HFFc6 (cell line): ENCODE measurements at places on chromosomes 13 and 19. TPM values are rescaled to one million over a fixed set of nuclear protein-coding genes. Genes with fewer than 3 reads are reported as not detected.
A peak's percentile ranks its signal among the peaks of the same experiment; 100 is the strongest.

Gene SIGLECL1
- total RNA-seq = not detected in 3 replicates

- H3K36me3 ChIP-seq = no peaks in the 10 kb centered on the region
- no peak for DNase-seq
- H3K27ac ChIP-seq = no peak overlapping the region
These were observed 935 bp downstream of the CRB3 start for GRCh38 chr19:6465006-6465405.

DNA sequence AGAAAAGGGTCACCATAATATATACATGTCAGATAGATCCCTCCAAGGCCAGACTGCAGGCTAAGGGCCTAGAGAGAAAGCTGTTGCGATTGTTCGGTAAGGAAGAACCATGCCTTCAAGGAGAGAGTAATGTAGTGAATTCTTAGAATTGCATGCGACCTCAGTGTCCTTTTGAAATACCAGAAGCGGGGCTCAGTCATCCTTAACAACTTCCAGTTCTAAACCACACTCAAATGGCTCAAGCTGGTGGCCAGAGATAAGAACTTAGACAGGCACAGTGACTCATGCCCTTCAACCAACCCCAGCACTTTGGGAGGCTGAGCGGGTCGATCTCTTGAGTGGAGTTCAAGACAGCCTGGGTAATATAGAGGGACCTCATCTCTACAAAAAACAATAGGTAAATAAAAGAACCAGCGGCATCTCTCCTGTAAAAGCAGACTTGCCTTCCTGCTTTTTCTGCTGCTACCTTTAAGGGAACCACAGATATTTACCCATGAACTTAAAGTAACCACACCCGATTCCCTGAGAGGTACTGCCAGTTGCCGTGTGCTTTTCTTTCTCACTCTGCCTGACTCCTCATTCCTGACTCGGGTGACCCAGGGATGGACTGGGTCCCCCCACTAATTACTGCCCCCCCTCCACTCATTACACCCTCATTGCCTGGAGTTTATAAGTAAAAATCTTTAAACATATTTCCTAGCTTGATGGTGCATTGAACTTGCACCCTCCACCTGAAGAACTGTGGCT, 15.4 kb upstream of the SIGLEC6 start:
- H3K4me3 ChIP-seq = no peak overlapping the region
- peaks cover 21% of the 10 kb centered on the region for H3K4me1 ChIP-seq
- H3K27ac ChIP-seq = no peak overlapping the region

DNA sequence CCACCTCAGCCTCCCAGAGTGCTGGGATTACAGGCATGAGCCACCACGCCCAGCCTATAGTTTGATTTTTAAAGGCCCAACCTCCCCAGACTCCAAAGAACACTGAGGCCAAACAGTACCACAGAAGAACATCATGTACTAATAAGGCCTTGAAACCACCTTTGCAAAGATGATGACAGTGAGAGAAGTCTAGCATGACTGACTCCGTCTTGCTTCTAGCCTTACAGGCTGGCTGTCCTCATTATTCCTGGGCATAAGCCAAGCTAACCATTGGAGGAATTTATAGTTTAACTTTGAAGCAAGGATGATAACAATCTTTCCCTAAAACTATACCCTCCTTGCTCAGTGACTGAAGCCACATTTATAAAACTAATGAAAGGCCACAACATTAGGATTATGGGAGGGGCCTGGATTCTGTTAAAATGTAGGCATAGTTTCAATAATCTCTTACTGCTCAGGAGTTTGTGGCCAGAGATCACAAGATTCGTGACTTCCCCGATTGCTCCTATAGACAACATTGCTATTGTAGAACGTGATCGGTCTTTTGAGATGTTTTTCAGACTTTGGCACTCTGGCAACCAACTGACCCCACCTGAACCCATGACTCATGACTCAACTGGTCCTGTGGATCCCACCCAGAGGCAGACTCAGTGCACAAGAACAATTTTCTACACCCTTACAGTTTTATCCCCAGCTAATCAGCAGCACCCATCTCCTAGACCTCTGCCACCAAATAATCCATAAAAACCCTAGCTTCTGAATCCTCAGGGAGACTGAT, 17.6 kb downstream of the GPR42 start:
- no peak overlapping the region for H3K27ac ChIP-seq
- no peaks in the 10 kb centered on the region for H3K4me1 ChIP-seq
- DNase-seq = no peak
- H3K4me3 ChIP-seq = no peak overlapping the region

Gene ZNF556
- not detected in 3 replicates for total RNA-seq

Gene CD209
- total RNA-seq = not detected in 3 replicates

- no peaks in the 10 kb centered on the region for H3K36me3 ChIP-seq
- no peak for DNase-seq
- no peaks in the 10 kb centered on the region; the same call in 1 of the 2 replicates for H3K4me1 ChIP-seq
- H3K27me3 ChIP-seq = peaks cover 2% of the 10 kb centered on the region
These were observed 472.1 kb downstream of the FOXO1 start for GRCh38 chr13:40194224-40194806.

GRCh38 chr19:4393947-4394590, 6.3 kb downstream of the SH3GL1 start:
- H3K4me3 ChIP-seq = peak overlapping the region; percentile 28
- peak overlapping the region; percentile 81 for H3K27ac ChIP-seq
- H3K36me3 ChIP-seq = peaks cover 7% of the 10 kb centered on the region
- DNase-seq = no peak
- H3K4me1 ChIP-seq = peaks cover 70% of the 10 kb centered on the region

DNA sequence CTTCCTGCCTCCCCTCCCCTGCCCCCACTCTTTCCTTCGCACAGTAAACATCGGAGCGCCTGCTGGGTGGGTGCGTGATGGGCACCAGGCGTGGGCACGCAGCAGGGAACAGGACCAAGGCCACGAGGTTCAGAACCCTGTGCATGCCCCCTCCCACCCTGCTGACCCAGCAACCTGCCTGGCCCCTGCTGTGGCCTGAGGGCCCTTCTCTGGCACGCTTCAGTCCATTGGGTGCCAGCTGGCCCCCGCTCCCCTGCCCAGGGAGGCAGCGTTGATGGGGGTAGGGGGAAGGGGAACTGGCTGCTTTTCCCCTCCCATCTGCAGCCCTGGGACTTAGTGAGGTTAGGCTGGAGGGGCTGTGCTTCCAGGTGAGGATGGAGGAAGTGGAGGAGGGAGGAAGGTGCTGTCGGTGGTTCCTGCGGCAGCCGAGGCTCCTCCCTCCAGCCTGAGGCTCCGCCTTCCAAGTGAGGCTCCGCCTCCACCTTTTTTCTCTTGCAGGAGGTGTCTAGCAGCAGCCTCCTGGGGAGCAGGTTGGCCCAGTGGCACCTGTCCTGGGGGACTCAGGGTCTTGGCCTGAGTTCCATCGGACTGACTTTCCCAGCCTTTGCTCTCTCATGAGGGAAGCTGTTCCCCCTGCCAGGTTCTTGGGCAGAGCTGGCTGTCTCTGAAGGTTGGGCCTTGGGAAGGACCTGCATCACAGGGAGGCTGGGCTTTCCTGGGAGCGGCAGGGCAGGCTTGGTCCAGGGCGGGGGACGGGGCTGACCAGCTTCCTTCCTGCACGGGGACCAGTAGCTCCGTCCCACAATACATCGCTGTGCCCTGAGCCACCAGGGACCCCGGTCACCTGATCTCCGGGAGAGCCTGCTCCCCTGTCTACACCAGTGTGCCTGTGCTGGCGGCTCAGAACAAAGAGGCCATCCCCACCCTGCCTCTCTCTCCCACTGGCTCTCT, 7.3 kb downstream of the PIAS4 start:
- H3K36me3 ChIP-seq = no peaks in the 10 kb centered on the region
- H3K27ac ChIP-seq = no peak overlapping the region
- DNase-seq = no peak
- no peak overlapping the region for H3K4me3 ChIP-seq
- H3K27me3 ChIP-seq = peaks cover 7% of the 10 kb centered on the region
- H3K4me1 ChIP-seq = peaks cover 4% of the 10 kb centered on the region

DNA sequence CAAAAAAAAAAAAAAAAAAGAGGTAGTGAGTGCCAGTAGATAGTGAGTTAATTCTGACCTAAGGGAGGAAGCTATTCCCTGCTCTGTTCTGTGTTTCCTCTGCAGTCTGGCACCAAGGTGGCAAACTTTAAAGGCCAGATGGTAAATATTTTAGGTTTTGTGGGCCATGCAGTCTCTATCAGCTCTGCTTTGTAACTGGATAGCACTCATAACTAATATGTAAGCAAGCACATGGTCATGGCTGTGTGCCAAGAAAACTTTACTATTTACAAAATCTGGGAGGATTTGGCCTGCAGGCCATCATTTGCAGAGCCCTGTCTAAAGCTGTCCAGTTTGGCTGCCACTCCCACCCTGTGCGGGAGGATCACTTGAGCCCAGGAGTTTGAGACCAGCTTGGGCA, 4.3 kb downstream of the PIN1 start:
- no peak for DNase-seq
- H3K27me3 ChIP-seq = peaks cover 7% of the 10 kb centered on the region
- H3K36me3 ChIP-seq = peaks cover 27% of the 10 kb centered on the region
- H3K4me1 ChIP-seq = peaks cover 21% of the 10 kb centered on the region

Gene XAB2
- total RNA-seq = 35.6 to 39.0 TPM (median 37.4 TPM) in 3 replicates

Gene ANKRD24
- total RNA-seq = 0.58 to 0.74 TPM (median 0.58 TPM) in 3 replicates

Gene SERTAD1
- 22.9 to 26.6 TPM (median 24.4 TPM) in 3 replicates for total RNA-seq

Gene IGSF23
- total RNA-seq = 0.21 TPM in 1 of 3 replicates, not detected in the others

Gene S1PR2
- 15.3 to 20.8 TPM (median 18.6 TPM) in 3 replicates for total RNA-seq

- no peak for DNase-seq
- peaks cover 9% of the 10 kb centered on the region for H3K36me3 ChIP-seq
- no peaks in the 10 kb centered on the region for H3K27me3 ChIP-seq
- H3K27ac ChIP-seq = no peak overlapping the region
- H3K4me1 ChIP-seq = no peaks in the 10 kb centered on the region
- H3K4me3 ChIP-seq = no peak overlapping the region
These were observed 198.2 kb upstream of the SOX1 start for GRCh38 chr13:111868716-111869115.

Gene HIPK4
- total RNA-seq = 0.15 TPM in 1 of 3 replicates, not detected in the others

- no peaks in the 10 kb centered on the region for H3K36me3 ChIP-seq
- DNase-seq = no peak
- no peaks in the 10 kb centered on the region for H3K4me1 ChIP-seq
- H3K27ac ChIP-seq = no peak overlapping the region
These were observed 154.7 kb upstream of the ZNF536 start for GRCh38 chr19:30217461-30217860.

DNA sequence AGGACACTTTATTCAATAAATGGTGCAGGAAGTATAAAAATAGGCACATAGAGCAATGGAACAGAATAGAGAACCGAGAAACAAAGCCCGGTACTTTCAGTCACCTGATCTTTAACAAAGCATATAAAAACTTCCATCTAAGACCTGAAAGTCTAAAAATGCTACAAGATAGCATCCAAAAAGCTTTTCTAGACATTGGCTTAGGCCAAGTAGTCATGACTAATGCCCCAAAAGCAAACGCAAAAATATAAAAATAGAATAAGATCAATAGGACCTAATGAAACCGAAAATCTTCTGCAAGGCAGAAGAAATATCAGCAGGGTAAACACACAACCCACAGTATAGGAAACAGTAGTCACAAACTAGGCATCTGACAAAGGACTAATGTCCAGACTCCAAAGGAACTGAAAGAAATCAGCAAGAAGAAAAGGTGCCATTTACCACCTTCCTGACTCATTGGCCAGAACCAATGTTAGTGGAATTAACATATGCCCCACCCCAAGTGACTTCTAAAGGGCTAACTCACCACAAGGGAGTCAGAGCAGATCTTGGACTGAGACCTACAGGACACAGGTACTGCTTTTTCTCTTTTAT, 40.8 kb upstream of the CEACAM21 start:
- no peak for DNase-seq
- H3K36me3 ChIP-seq = no peaks in the 10 kb centered on the region
- peaks cover 10% of the 10 kb centered on the region; the same call in 1 of the 2 replicates for H3K4me1 ChIP-seq
- H3K4me3 ChIP-seq = no peak overlapping the region
- H3K27me3 ChIP-seq = peaks cover 29% of the 10 kb centered on the region
- H3K27ac ChIP-seq = no peak overlapping the region
